ENCODE measurements at places on chromosomes 6 and 20.

GRCh38 chr6:139151425-139152087 is 16.7 kb downstream of the HECA start:
- no peak for DNase-seq

GRCh38 chr6:142374965-142375733 is 73.3 kb downstream of the ADGRG6 start:
- DNase-seq = no peak

DNA sequence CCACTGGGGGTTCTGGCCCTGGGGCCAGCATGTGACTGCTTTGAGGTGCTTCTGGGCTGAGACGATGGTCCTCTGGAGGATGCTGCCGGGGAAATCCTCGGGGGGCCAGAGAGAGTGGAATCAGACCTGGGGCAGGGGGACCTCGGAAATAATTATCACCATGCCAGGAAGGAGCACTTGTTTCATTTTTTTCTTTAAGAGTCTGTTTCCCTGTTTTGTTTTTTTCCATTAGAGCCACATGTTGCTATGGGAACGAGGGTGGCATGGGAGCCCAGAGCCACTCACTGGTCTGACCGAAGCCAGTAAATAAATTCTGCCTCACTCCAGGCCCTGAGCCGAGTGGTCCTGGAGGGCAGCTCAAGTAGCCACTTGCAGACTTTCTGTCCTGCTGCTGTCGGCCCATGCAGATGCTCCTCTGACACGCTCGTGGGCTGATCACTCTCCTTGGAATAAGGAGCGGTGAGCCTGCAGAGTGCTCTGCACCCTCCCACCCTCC is 365.1 kb downstream of the ZFAND3 start:
- no peak for DNase-seq

- DNase-seq = no peak
Measured at GRCh38 chr6:57198926-57199636, 23.0 kb downstream of the RAB23 start.

DNA sequence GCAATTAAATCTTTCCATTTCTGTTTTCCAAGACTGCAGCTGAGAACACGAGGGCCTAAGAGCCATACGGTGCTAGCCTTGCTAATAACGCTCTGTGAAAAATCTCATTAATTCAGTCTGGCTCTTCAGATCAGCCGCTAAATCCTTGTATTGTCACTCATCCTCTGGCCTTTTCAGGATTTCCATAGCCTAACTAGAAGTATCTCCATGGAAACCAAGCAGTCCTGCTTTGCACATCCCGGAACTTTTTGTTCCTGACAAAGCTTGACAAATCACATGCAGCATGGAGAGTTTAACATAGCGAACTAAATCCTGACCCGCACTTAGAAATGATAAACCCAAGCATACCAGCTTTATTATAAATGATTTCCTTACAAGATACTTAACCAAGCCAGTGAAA is 383.7 kb downstream of the CD83 start:
- no peak for DNase-seq

DNA sequence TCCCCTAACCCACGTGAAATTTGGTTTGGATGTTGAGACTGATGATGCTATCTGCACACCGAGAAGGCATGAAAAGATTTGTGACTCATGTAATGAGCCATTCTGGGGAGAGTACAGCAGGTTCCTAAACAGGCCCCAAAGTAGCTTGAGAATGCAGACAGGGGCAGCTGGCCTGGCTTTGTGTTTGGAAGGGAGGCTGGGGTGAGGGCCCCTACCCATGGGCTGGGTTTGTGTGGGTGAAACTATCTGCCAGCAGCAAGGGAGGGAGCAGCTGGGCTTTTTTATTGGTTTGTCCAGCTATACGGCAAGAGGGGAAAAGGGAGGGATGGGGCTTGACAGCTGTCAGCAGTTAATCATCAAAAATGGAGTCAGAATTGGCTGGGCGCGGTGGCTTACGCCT is 87.0 kb upstream of the RNF24 start:
- DNase-seq = no peak

- DNase-seq = no peak
Measured at GRCh38 chr20:38599410-38599882, 2.2 kb upstream of the ARHGAP40 start.

GRCh38 chr20:19000078-19000477 is 186.5 kb downstream of the SCP2D1 start:
- no peak for DNase-seq

- no peak for DNase-seq
Measured at GRCh38 chr6:38637756-38638155, 2.0 kb downstream of the BTBD9 start.

DNA sequence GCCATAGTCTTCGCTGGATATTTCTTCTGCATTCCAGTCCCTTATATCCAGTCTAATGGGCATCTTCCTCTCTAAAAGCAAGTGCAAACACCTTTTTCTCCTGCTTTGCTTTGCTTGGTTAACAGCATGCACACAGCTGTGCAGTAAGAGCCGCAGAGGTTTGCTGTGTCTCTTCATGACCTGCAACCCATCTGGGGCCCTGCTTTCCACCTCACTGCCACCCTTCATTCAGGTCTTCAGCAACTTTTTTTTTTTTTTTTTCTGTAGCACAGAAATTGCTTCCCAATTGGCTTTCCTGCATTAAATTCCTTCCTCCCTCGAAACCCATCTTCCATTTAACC is 14.4 kb downstream of the NEDD9 start:
- DNase-seq = no peak

DNA sequence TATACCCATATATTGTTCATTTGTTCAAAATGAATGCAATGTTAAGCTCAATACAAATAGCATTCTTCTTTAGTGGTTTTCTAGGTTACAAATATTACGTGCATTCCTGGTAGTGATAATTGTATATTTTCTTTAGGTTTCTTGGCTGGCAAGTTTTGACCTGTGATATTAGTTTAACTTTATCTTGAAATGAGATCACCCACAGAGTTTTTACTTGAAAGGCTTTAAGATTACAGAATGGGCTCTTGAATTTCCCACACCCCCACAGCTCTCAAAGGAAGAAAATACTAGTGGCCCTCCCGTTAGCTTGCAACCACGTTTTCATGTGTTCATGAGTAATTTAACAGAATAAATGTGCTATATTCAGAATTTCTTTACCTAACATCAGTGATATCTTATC is 1315.5 kb upstream of the GJE1 start:
- DNase-seq = no peak

GRCh38 chr6:150336708-150337107 is 32.1 kb upstream of the IYD start:
- no peak for DNase-seq

- DNase-seq = no peak
Measured at GRCh38 chr6:75171567-75171966, 34.3 kb downstream of the COL12A1 start.

DNA sequence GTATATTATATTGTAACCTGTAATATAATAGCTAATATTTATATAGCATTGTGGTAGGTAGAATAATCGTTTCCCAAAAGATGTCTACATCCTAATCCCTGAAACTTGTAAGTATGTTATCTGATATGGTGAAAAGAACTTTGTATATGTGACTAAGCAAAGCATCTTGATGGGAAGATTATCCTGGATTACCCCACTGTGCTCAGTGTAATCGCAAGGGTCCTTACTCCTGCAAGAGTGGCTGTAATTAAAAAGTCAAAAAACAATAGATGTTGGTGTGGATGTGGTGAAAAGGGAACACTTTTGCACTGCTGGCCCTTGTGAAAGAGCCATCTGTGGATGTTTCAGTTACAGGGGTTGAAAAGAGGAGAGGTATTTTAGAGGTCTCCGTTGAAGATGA is 95.2 kb downstream of the EDN1 start:
- no peak for DNase-seq

GRCh38 chr20:57224641-57225138 is 41.8 kb downstream of the BMP7 start:
- no peak for DNase-seq

DNA sequence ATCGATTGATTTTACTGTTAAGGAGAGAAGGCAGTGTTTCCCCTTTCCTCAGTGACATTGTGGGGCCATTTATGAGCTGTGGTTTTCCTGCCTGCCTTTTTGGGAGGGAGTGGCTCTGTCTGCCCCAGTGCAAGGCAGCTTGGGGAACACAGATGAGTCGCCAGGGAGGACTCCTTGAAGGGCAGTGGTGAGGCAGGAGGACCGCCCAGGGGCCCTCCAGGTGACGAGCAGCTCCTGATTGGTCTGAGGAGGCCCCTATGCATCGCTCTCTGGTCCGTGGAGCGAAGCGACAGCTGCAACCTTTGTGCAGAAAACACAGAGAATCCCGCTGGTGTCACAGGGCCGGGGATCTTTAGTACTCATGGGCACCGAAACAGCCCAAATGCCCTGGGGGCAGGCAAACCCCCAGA is 100.3 kb downstream of the TMEM242 start:
- no peak for DNase-seq

GRCh38 chr6:93571346-93571745 is 152.0 kb upstream of the EPHA7 start:
- no peak for DNase-seq

DNA sequence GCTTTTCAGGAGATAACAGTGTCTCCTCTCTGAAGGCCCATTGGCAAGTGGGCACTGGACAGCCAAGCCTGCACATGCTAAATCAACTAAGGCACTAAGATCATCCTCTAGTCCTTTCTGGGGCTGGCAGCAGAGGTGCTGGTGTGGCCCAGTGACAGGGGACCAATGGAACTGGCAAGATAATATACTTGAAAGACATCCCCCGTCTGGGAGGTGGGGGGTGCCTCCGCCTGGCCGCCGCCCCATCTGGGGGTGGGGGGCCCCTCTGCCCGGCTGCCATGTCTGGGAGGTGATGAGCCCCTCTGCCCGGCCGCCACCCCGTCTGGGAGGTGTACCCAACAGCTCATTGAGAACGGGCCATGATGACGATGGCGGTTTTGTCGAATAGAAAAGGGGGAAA is 223.3 kb downstream of the UNC5CL start:
- DNase-seq = no peak

- no peak for DNase-seq
Measured at GRCh38 chr6:84764332-84765049, at the start of gene TBX18. TBX18 (minus strand) TSS chr6:84764598; CDS start chr6:84764181, 417 bp downstream.

DNA sequence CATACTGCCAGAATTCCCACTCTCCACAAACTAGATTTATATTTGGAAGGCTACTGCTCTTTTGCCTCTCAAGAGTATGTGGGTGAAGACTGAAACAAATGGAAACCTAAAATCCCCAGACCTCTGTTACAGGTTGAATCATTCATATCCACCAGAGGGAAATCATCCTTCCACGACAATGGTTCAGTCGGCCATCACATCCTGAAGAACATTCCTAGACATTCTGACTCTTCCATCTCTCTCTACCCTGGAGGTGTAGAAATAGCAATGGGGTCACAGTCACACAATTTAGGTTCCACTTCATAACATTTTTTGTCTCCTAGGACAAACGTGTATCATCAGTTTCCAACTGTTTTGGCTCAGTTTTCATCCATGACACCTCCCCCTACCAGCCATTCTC is 8.6 kb downstream of the GPX5 start:
- DNase-seq = no peak

- DNase-seq = no peak
Measured at GRCh38 chr6:25579902-25580495, 72.0 kb upstream of the SCGN start.

- DNase-seq = no peak
Measured at GRCh38 chr6:104418125-104418524, 441.6 kb downstream of the HACE1 start.

GRCh38 chr6:53514677-53515076 is 30.2 kb downstream of the GCLC start:
- DNase-seq = no peak

- DNase-seq = no peak
Measured at GRCh38 chr20:9710685-9711084, 128.2 kb downstream of the PAK5 start.

DNA sequence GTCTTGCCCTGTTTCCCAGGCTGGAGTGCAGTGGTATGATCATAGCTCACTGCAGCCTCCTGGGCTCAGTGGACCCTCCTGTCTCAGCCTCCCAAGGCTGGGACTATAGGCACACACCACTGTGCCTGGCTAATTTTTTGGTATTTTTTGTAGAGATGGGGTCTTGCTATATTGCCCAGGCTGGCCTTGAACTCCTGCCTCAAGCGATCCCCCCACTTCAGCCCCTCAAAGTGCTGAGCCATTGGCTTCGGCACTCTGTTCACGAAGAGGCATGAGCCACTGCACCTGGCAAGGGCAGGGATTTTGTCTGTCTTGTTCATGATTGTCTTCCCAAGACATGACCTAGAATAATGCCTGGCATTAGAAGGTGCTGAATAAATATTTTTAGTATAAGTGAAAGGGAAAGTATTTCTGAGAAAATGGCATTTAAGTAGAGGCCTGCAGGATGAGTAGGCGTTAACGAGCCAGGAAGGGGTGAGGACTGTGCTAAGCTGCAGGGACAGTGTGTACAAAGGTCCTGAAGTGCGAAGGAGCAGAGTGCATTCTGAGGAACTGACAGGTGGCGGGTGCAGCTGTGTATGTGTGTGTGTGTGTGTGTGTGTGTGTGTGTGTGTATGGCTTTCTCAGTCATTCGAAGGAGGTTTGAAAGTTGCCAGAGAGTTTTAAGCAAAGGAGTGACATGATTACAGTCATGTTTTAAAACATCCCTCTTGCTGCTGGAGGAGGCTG is 43.0 kb downstream of the VEGFA start:
- DNase-seq = no peak

GRCh38 chr6:87700397-87701343 is 1.4 kb downstream of the AKIRIN2 start:
- peak; percentile 41 for DNase-seq

- DNase-seq = no peak
Measured at GRCh38 chr20:63248835-63249591, 5.2 kb downstream of the NKAIN4 start.

DNA sequence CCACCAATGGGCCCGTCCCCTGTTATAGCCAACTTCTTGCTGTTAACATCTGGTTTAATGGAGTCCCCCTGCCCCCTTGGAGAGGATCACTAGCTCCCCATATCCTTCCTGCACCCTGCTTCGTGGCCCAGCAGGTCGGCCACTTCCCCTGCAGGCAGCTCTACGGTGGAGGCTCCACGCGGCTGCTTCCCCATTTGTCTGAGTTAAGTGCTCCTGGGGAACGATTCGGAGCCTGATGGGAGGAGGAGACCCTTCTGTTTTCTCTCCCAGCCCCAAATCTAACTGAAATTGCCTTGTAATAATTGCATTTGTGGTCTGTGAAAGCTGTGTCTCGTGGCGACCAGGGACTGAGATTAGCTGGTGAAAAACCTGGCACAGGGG is 74.6 kb downstream of the SULF2 start:
- no peak for DNase-seq

- no peak for DNase-seq
Measured at GRCh38 chr20:4022386-4023286, 7.3 kb upstream of the RNF24 start.

GRCh38 chr6:28727559-28728211 is 196.1 kb downstream of the TRIM27 start:
- no peak for DNase-seq

GRCh38 chr6:148415511-148416260 is 73.0 kb downstream of the SASH1 start:
- no peak for DNase-seq

- DNase-seq = no peak
Measured at GRCh38 chr6:42315991-42316970, 98.6 kb upstream of the MRPS10 start.

DNA sequence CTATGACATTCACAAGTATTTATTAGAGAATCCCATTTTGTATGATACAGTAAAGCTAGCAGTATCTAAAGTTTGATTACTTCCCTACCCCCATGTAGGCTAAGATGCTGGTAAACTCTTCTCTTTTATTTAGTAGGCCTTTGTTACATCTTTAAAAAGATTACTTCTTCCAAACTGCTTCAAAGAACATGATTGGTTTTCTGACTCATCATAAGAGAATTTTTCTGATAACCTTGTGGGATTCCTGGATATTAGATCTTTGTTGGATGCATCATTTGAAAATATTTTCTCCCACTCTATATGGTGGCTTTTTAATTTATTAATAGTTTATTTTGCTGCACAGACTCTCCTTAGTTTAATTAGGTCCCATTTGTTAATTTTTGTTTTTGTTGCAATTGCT is 898.3 kb upstream of the ADGRB3 start:
- no peak for DNase-seq
